ENCODE measurements at places on chromosomes 7 and 10.

GRCh38 chr7:142938611-142939010, 673 bp upstream of the LLCFC1 start:
- DNase-seq = no peak

- no peak for DNase-seq
Observed at GRCh38 chr10:67629461-67629971, 66.5 kb downstream of the CTNNA3 start.

DNA sequence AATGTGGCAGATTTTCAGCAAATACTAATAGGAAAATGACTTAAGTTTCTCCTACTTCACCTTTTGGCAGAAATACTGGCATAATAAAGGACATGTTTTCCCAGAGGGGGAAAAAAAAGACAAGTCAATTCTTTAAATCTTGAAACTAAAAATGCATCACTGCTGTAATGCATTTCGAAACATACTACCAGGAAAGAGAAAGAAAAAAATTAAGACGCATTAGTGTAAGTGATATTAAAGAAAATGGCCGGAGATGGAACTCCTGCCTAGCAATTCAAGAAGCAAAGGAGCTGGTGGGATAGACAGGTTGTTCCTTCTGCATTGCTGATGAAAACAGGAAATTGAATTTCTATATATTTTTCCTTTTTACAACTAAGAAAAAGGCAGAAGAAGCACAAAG, 3.2 kb downstream of the ACTR1A start:
- no peak for DNase-seq

- no peak for DNase-seq
Observed at GRCh38 chr10:25938405-25938804, 4.4 kb downstream of the MYO3A start.

GRCh38 chr10:76309070-76309469, 877.6 kb downstream of the LRMDA start:
- no peak for DNase-seq

DNA sequence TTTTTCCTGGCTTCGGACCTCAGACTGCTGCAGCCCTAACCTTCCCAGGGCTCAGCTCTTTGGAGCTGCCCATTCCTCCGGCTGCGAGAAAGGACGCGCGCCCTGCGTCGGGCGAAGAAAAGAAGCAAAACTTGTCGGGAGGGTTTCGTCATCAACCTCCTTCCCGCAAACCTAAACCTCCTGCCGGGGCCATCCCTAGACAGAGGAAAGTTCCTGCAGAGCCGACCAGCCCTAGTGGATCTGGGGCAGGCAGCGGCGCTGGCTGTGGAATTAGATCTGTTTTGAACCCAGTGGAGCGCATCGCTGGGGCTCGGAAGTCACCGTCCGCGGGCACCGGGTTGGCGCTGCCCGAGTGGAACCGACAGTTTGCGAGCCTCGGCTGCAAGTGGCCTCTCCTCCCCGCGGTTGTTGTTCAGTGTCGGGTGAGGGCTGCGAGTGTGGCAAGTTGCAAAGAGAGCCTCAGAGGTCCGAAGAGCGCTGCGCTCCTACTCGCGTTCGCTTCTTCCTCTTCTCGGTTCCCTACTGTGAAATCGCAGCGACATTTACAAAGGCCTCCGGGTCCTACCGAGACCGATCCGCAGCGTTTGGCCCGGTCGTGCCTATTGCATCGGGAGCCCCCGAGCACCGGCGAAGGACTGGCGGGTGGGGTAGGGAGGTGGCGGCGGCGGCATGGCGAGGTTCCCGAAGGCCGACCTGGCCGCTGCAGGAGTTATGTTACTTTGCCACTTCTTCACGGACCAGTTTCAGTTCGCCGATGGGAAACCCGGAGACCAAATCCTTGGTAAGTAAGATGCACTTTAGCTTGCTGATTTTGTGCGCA, at the start of gene PLXDC2:
Gene PLXDC2, plus strand, starts transcription at position 22 of the 820 bp plus-strand sequence.
- no peak for DNase-seq

DNA sequence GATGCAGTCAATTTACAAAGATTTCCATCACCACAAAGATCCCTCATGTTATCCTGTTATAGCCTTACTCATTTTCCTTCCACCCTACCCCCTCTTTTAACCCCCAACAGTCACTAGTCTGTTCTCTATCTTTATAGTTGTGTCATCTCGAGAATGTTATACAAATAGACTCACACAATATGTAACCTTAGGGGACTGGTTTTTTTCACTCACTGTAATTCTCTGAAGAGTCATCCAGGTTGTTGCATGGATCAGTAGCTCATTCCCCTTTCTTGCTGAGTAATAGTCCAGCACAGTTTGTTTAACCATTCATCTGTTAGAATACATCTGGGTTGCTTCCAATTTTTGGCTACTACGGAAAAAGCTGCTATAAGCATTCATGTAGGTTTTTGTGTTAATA, 121.1 kb upstream of the PDE1C start:
- no peak for DNase-seq

DNA sequence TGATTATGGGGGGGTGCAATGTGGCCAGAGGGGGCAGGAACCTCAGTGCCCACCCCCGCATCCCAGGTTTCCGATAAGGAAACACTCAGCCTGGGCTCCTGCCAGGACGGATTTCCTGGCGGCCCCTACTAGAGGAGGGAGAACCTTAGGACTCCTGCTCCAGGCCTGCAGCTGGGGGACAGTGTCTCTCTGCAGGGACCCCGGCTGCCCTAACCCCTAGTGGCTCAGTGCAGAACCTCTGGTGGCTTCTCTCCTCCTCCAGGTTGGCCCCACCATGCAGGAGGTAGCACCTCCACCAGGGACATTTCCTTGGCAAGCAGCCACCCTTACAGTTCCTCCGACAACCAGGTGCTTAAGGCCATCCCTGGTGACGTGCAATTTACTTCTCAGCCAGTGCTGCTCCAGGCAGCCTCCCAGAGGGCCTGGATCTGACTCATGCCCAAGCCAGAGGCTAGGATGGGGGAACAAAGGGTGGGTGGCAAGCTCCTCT, 31.9 kb downstream of the SH2B2 start:
- DNase-seq = no peak

DNA sequence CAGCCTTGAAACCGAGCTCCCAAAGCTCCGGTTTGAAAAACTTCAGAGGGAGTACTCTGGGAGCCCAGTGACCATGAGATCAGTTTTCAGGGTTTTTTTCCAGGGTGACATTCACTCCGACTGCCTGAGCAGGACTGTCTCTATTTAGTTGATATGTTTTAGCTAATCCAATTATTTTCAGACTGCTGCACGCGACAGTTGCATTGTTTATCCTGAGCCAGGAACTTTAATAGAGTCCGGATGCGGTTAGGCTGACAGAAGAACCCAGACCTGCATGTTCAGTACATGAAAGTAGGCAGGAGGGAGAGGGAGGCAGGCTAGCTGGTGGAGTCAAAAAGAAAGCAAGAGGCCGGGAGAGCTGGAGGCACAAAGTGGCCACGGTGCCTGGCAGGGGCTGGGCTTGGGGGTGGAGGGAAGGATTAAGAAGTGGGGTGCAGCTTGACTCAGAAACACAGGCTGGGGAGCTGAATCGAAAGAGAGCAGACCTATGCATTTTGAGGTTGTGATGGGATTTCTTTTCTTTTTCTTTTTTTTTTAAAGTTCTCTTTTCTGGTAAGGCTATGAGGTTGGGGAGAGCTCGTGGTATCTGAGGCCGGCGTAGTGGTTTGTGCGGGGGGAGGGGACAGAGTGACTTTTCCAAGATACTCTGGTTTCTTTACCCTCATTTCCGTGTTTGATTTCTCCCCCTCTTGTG, 5.7 kb downstream of the GATA3 start:
- DNase-seq = no peak

DNA sequence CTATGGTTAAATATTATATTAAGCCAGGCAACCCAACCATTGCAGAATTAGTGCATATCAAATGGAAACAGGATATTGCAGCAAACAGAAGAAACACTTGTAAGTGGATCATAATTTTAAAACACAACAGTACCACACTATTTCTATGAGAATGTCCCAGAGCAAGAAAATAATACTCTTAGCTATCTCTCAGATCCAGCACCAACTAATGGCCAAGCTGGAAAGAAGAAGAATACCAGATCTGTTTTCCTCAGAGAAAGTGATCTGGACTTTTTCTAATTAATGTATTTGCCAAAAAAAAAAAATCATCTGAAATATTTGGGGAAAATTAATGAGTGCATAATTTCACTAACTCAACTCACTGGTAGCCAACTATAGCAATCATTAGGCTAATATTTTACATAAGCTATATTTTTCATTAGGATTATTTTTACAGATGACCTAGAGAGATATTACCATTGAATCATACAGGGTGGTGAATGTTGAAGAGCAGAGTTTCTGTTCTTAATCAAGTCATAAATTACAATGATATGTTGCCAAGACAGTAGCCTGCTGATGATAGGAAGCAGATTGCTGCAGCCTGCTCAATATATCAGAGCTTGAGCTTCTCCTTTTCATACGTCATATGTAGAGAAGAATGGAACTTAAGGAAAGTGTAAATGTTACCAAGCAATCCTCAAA, 995.4 kb upstream of the LRRN3 start:
- no peak for DNase-seq

DNA sequence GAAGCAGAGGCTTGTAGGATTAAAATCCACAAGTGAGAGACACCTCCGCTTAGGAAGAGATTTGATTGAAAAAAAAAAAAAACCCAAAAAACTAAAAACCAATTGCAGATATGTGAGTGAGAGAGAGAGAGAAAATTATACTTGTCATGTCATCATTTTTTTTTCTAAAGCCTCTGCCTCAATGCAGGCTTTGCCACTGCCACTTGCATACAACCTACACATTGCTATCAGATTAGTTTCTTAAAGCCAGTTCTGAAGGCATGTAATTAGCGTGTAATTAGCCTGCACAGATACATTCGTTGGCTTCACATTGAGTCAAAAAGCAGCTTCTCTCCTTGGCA, 86.1 kb upstream of the MTPN start:
- DNase-seq = no peak

DNA sequence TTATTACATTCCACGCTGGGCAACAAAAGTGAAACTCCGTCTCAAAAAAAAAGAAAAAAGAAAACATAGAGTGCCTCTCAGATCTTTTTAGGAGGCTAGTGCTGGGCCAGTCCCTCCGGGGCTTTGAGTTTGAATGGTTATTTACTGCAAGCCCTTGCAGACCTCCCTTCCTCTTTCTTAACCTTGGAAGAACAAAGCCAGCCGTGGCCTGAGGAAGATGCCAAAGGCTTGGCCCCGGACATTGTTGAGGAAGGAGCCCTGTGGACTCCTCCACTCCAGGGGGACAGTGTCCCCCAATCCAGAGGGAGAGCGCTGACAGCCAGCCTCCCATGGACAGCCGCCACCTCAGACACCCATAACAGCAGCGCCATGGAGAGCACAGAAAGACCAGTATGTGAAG, 5.0 kb downstream of the TSPAN33 start:
- no peak for DNase-seq

- DNase-seq = no peak
Observed at GRCh38 chr7:121530227-121531174, 134.4 kb upstream of the FAM3C start.

DNA sequence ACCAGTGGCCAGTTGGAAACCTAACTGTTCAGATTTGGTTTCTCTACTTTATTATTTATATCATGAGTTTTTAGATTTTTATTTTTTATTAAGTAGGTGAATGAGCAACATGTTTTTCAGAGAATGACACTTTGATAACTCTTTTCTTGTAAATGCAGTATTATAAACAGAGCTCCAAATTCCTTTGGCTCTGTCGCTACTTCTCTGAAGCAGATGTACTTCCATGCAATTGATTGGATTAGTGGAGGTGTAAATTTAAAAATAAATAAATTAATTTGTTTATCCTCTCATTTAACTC, 34.3 kb upstream of the ICA1 start:
- DNase-seq = no peak

- no peak for DNase-seq
Observed at GRCh38 chr7:144474800-144475615, 71.5 kb upstream of the NOBOX start.

DNA sequence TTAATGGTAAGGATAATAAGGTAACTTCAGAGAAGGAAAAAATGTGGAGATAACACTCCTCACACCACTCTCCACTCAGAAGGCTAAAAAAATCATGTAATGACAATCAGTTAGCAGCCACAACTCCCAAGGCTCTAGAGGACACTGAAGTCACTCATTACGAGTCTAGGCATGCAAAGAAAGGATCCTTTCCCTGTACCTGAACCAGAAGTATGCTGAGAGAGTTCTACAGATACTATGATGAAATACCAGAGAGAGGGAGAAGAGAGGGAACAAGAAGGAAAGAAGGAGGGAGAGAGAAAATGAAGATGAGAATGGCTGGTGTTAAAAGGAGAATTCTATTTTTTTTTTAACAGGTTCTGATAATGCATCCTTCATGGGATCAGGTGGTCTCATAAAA, 224.3 kb upstream of the PLXNA4 start:
- DNase-seq = no peak

- DNase-seq = no peak
Observed at GRCh38 chr7:113367041-113367586, 248.8 kb upstream of the SMIM30 start.

GRCh38 chr10:90526721-90527120, 331.1 kb downstream of the HTR7 start:
- no peak for DNase-seq

DNA sequence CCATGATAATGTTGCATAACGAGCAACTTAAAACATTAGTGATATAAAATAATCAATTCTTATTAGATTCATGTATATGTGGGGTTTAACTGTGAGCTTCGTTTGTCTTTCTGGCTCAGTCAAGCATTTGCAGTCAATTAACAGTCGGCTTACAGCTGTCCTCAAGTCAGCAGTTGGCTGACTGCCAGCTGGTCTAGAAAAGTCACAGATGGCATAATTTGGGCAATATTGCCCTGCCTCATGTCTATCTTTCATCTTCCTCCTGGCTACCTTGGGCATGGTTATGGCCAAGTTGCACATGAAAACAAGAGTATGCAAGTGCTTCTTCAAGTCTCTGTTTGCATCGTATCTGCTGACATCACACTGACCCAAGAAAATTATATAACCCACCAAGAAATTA, 186.1 kb upstream of the ZWINT start:
- no peak for DNase-seq

- no peak for DNase-seq
Observed at GRCh38 chr10:9824631-9825071, 1193.0 kb upstream of the CELF2 start.

DNA sequence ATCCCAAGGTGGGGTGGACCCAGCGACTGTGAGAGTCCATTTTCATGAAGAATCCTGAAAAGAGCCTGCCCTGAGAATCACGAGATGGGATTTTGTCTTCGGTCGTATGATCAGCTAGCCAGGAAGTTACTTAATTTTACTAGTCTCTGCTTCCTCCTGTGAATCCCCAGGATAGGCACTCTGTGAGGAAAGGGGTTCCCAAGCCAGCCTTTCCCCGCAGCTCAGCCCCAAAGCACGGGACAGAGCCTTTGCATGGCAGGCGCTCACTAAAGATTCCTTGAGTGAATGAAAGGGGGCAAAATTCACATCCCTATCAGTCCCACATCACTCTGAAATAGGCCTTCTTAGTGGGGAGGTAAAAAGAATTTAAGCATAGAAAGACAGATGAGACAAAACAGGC, 219.6 kb downstream of the ADARB2 start:
- no peak for DNase-seq

DNA sequence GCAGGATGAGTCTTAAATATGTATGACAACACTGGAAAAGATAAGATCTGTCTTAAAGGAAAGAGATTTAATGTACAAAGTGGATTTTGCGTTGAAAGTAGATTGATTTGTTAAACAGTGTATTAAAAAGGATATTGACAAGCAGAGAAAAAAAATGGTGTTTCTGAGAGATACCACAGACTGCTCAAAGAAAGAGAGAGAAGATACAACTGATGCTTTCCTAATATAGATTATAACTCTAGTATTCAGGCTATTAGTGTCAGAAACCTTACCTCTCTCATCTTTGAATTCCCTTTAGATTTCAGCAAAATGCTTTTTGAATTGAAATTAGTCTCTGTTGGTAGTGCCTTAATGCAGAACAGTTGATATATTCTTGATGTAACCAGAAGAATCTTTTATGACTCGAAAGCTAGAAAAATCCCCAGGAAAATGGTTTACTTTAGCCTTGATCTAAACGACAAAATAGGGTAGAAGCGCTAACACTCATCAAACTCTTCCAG, 550.7 kb downstream of the INHBA start:
- no peak for DNase-seq
